Caki2 (cell line): ENCODE measurements at places on chromosomes 4 and X.

- no peak for DNase-seq
Measured at GRCh38 chr4:6662591-6662990, 22.1 kb downstream of the MRFAP1 start.

DNA sequence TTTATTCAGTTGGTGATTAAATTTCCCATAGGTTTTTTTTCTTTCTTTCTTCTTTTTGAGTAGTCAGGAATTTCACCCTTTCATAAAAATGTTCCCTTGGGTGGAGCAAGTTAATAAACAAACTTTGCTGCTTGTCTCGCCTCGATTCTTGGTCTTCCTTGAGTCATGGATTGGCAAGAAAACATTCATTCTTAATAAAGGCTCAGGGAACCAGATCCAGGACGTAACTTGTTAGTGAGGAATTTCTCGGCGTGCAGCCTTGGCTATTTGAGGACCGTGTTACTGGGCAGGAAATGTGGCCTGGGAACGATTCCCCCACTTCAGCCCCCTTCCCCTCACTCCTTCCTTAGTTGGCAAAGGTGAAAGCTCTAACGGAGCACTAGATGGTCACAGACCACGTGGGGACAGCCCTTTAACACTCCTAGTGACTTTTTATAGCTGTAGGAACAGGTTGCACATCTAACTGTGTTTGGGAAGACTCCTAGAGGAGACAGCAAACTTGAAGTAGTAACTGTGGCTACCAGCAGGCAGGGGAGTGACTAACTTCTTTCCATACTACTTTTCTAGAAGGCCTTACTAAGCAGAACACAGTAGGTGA, 106.8 kb downstream of the UCHL1 start:
- peak; percentile 83 for DNase-seq

DNA sequence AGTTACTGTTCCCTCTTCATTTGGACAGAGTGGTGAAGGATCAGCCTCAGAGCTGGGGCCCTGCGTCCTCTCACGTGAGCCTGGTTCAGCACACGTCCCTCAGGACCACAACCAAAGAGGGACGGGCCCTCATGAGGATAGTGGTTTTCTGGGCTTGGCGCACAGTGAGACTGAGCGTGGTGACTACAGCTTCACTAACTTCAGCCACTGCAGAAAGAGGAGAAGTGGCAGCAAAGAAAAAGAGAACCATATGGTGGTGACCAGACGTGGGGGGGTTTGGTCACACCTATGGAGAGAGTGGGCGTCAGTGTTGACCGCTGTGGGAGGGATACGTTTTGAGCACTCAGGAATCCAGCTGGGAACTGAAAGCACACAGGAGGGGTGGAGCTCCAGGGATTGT, 21.8 kb upstream of the TNIP3 start:
- no peak for DNase-seq

DNA sequence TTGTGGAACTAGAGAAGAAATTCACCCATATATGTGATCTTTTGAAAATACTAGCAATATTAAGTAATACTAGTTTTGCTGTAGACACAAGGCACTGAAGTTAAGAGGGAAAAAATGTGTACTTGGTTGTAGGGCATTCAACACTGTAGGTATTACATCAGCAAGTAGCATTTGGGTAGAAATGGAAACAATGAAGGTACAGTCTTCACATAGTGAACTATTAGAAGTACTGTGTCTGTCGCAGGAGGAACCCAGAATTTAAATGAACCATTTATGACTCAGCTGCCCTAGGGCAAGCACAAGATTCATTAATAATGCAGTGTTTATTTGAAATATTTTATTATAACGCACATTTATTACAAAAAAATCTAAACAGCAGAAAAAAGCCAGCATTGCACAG, 572.7 kb upstream of the TENM3 start:
- no peak for DNase-seq
